Caki2 (cell line): ENCODE measurements at places on chromosomes 2 and 18. TPM values are rescaled to one million over a fixed set of nuclear protein-coding genes. Genes with fewer than 3 reads are reported as not detected.

The NAT8 gene
- not detected in 2 replicates for total RNA-seq

The RAMP1 gene
- not detected in 2 replicates for total RNA-seq

The LCT gene
- total RNA-seq = not detected in 2 replicates

DNA sequence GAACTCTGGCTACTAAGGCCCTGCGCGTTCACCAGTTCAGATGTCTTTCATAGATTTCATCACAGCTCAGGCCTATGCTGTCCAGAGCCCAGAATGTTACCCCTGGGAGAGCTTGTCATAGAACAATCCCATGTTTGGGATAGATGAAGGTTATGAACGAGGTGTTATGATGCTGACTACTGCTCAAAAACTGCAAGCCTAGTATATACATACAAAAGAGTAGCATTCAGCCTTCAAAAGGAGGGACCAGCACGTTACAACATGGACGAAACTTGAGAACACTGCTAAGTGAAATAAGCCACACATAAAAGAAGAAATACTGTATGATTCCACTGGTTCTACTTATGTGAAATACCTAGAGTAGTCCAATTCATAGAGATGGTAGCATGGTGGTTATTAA is 401.9 kb downstream of the NBAS start:
- DNase-seq = no peak

DNA sequence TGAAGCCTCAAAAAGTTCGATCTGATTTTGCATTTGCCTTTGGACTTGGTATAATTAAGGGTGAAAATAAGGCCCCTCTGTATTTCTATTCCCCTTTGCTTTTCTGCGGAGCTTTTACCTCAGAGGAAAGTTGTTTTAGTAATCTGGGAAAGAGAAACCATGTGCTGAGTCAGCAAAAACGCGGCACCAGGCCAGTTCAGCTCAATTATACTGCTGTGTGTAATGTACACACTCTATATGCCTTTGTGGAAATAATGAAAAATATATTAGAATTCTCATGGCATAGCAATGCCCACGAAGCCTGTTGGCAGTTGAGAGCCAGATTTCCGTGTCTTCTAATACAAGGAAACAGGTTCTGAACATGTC is 161.9 kb upstream of the SIX2 start:
- peak; percentile 68 for DNase-seq

- no peak for DNase-seq
Measured at GRCh38 chr2:20667151-20667530, 197 bp downstream of the GDF7 start.

DNA sequence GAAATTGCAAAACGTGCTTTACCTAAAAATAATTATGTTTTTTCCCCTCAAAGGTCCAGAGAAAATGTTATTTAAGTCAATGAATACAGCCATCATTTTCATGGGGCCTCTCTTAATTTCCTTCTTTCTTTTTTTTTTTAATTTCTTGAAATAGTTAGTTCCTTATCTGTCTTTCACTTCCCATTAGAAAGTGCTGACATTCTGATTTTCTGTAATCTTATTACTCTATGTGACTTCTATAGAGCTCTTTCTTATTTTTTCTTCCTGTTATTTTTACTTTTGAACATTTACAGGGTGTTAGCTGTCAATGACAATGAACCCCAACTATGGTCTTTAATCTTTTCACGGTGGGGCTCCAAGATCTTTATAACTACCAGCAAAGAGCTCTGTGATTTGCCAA is 30.0 kb downstream of the CTLA4 start:
- no peak for DNase-seq

- no peak for DNase-seq
Measured at GRCh38 chr2:203867561-203868200, at the start of gene CTLA4. CTLA4 (plus strand) TSS chr2:203867771; CDS start chr2:203867943, 172 bp downstream.

- DNase-seq = no peak
Measured at GRCh38 chr18:64287926-64288325, 139.0 kb upstream of the LINC00305 start.

DNA sequence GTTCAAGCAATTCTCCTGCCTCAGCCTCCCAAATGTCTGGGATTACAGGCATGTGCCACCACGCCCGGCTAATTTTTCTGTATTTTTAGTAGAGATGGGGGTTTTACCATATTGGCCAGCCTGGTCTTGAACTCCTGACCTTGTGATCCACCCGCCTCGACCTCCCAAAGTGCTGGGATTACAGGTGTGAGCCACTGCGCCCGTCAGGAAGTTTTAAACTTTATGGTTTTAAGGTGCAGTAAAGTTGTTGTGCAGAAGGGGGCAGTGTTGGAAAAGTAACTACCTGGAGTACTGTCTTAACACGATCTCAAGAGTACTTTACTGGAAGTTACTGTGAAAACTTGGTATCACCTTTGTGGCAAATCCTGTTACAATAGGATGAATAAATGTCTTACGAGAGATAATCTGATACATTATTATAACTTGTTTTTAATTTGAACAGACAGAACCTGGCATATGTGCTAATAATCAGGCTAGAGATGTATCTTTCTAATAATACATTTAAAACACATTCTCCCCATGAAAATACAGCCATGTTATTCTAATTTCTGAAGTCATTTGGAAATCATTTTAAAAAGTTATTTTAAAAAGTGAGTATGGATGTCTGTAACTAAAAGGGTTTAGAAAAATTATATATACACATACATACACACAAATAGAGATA is 10.8 kb downstream of the SPDYA start:
- DNase-seq = peak; percentile 72
